ENCODE measurements at places on chromosomes 5 and 9.

GRCh38 chr9:89891591-89892304, 286.9 kb downstream of the GADD45G start:
- no peak for DNase-seq

GRCh38 chr9:89746385-89747116, 141.7 kb downstream of the GADD45G start:
- DNase-seq: no peak

GRCh38 chr9:99497641-99498040, 275.6 kb downstream of the SEC61B start:
- no peak for DNase-seq

DNA sequence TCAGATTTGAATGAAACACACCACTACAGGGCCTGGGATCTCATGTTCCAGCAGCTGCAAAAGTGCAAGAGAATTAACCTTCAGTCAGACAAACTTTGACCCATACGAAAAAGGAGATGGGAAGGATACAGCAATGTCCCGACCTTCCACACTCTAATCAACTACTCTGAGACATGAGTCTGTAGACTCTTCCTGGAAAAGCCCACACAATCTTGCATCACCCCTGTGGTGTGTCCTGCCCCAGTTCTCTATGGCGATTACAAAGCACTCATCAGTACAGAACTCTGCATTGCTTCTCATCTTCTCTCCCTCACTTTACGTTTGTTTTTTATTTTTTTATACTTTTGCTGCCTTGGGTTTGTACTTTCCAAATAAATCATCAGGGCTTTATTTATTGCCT, 241.0 kb upstream of the KIF2A start:
- no peak for DNase-seq

DNA sequence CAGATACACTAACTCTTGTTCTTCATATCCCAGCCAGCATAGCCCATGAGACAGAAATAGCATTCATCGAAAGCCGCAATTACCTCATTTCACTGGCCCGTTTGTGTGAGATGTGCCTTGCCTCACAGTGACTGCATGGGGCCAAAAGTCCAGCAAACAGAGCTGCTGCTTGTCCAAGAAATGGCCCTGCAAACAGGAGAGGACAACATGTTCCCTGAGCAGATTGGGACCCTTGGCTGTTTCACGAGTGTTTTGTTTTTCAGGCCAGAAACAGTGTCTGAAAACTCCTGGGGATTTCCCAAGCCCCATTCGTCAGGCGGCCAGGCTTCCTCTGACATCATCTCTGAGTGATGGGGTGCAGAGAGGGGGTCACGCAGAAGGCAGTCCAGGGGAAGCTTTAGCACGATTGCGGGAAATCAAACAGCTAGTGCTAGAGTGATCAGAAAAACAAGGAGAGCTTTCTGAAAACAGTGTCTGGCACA, 503.6 kb upstream of the PAPPA start:
- no peak for DNase-seq

DNA sequence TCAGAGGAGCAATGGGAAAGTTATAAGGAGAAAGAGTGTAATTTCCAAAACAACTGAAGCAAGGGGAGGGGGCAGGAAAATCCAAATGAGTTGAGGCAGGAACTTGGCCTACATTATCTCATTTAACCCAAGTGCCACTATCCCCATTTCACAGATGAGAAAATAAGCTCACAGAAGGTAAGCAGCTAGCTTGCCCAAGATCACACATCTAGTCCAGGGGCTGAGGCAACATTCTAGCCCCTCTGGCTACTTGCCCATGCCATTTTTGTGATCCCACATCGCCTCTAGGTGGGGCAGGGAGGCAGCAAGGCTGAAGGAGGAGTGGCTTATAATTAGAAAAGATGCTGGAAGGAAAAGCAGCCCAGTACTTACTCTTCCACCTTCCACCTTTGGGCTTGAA, 2.6 kb upstream of the PSIP1 start:
- DNase-seq: no peak

- DNase-seq: peak; percentile 22
These were observed 105.9 kb upstream of the IER5L start for GRCh38 chr9:129283705-129284606.

- DNase-seq: no peak
These were observed 143.3 kb upstream of the SMARCA2 start for GRCh38 chr9:1871626-1872419.

DNA sequence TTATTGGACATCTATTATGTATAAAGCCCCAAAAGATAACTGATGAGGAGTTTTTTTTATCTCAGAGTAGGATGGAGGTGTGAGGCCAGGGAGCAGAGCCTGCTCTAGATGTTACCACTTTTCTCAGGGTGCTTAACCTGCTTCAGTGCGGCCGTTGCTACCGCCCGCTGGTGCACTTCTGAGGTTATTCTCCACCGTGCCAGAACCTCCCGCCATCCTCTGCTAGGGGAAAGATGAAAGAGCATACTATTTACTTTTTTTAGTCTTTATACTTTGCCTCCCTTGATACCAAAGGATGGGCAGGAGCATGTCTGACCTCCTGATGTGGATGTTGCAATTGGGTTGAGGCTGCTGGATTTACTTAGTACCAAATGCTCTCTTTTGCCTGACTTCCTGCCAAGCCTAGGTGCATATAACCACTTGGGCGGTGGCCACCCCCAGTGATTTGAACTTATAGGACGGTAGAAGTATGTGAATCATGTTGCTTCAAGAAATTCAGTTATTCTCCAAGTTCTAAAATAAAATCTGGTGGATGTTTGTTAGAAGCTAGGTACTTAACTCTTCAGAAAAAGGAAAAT, 71.1 kb upstream of the HSPB3 start:
- DNase-seq: no peak

DNA sequence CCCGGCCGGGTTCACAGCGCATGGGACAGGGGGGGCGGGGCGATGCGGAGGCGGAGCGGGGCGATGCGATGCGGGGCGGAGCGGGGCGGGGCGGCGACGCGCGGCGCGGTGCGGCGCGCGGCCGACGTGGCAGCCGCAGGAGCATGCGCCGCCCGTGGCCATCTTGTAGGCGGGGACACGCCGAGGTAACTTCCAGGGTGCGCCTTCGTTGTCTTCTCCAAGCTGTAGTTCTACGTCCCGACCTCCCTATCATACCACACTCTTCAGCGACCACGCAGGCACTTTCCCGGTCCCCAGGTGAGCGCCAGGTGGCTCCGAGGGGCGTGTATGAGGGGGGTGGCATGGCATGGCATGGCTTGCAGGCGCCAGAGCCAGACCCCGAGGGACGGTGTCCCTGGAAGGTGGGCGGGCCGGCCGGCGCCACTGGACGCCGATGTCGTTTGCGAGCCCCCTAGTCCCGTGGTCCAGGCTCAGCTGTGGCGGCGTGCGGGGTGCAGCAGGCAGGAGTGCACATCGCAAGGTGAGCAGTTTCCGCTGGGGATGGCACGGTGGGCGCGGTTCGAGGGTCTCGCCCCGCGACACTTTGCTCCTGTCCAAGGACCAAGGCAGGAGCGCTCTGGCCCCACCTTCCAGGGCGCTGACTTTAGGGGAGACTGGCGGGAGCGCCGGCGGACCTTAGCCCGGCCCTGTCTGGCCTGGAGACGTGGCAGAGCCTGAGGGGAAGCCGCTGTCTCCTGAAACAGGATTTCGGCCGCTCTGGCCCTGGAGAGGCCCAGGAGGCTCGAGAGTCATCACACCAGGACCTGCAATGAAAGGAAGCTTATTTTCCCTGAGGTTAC, at the start of gene PRRC1:
Gene PRRC1, plus strand, starts transcription at position 161 of the 839 bp plus-strand sequence. CDS start 5,840 bp downstream, outside the sequence.
- DNase-seq: peak; percentile 78

GRCh38 chr9:6506571-6506970, 93.6 kb downstream of the UHRF2 start:
- no peak for DNase-seq

DNA sequence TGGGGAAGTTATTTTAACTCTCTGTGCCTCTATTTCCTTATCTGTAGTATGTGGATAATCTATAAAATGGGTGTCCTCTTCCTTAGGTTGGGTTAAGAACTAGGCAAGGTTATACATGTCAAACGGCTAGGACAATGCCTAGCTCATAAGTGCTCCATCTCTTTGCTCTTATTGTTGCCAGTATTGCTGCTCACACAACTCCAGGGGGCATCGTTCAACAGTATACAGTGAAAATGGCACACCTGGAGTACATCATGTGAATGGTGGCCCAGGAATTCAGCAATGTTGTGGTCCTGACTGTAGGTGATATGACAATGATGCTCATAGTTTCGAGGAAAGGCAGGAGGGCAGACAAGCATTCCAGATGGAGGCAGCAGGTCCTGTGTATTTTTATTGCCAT, 30.1 kb downstream of the SLIT3 start:
- no peak for DNase-seq

GRCh38 chr9:8287501-8287900, 487.9 kb upstream of the DMAC1 start:
- DNase-seq: no peak

DNA sequence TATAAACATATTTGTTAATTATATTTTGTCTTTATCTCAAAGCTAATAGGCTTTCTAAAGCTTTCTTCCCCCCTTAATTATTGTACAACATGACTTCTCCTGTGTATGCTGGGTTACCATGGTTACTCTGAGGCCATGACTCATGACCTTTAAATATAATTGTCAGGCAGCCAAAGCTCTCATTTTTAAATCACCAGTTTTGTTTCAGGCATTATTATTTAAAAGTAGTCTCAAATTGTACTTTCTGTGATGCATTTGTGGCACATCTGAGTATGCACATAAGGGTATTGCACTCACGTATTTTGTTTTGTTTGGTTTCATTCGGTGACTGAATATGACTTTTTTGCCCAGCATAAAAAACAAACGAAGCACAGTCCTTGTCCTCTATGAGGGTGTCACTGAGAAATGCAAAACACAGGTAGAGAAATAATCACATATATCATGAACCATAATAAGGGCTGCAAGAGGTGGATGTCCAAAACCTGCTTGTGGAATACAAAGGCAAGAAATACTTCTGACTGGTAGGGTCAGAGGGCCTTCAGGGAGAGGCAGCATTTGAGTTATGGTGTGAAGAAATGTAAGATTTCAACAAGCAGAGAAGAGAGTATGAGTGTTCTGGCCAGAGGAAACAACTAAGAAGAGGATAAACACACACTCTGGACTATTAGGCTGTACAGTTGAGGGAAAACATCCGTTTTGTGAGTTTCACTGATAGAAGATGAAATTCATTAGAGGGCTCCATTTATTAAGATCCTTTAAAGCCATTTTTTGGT, 2.1 kb downstream of the CCDC192 start:
- DNase-seq: no peak

- DNase-seq: no peak
These were observed 4.8 kb upstream of the SLC25A51 start for GRCh38 chr9:37908698-37909186.

DNA sequence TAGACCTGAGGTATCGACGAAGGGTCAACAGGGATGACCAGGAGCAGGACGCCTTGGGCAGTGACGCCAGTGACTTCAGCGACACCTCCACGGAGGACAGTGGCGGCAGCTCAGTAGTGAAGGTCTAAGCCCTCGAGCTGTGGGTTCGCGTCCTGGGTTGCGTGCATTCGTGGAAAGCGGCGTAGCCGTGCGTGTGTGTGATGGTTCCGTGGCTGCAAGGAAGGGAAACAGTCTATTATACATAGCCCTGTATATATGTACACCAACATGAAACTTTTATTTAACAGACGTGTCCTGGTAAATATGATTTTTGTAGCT, 8.4 kb downstream of the PPP1R26 start:
- no peak for DNase-seq

GRCh38 chr5:148853868-148854267, 27.5 kb downstream of the ADRB2 start:
- no peak for DNase-seq

DNA sequence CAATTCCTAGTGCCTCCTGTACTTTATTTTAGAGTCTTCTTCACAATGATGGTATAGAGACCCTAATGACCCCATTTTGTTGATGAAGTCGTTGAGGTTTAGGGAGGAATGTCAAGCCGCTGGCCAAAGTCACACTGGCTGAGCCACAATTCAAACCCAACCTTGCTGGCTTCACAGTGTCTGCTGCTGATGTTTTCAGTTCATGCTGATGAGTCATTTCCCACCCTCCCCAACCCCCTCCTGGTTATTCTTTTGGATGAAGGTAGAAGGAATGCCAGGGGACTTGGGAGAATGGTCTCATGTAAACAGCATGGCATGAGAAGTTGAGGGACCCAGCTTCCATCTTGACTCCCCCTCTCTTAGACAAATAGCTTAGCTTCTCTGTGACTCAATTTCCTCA, 68.6 kb downstream of the TMEM252 start:
- DNase-seq: no peak

DNA sequence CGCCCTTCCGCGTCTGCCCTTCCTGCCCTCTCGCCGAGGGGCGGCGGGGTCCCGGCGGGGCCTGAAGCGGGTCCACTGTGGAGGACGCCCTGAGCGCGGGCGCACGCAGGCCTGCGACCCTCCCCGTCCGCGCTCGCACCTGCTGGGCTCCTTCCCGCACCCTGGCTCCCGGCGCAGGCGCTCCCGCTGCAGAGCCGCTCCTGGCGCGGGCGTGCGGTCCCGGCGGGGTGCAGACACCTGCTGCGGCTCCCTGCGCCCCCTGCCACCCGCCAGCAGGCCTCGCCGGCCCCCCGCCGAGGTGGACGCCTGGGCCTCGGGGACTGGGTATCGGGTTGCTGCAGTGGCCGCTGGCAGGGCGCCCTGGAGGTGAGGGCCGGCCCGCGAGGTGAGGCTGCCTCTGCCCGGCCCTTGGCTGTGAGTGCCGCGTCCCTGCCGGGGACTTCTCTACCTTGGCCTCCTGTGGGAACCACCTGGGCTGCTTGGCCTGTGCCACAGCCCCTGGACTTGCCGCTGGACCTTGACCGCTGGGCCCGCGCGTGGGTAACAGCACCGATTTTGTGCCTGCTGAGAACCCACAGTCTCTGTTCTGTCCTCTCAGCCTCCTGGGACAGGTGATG, 627 bp downstream of the ARRDC1 start:
- peak; percentile 54 for DNase-seq

- no peak for DNase-seq
These were observed 78.6 kb upstream of the KLF9 start for GRCh38 chr9:70493029-70493428.

DNA sequence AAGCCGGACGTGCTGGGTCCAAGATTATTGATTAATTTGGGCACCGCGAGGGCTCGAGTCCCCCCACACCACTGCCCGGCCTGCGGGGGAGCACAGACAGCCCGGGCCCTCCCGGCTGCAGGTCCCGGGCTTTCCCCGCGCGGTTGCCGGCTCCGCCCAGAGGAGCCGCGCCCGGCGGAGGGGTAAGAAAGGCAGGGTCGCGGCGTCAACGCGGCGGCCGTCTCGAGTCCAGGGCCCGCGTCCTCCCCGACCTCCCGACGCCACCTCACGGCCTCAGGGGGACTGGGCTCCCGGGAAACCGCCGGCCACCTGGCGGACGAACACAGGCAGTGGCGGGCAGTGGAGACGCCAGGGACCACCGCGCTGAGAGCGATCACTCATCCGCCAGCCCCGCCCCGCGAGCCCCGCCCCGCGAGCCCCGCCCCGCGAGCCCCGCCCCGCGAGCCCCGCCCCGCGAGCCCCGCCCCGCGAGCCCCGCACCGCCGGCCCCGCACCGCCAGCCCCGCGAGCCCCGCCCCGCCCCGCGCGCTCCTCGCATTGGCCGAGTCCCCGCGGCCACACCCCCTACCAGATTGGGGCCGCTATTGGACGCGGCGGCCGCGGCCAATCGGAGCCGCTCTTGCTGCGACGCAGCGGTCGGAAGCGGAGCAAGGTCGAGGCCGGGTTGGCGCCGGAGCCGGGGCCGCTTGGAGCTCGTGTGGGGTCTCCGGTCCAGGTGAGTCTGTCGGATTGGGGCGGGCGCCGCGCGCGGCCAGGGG, at the start of gene MRPL41:
Gene MRPL41, plus strand, starts transcription at position 616 of the 758 bp plus-strand sequence. CDS start 203 bp downstream, outside the sequence.
- peak; percentile 84 for DNase-seq

GRCh38 chr9:89647366-89648128, 42.7 kb downstream of the GADD45G start:
- no peak for DNase-seq
